Stimulated activated CD8-positive, alpha-beta memory T cell treated with anti-CD3 and anti-CD28 coated beads, Interleukin-2, amount 100 ng/mL, for 48 hours (primary cell): ENCODE measurements at places on chromosomes 1 and 21.

DNA sequence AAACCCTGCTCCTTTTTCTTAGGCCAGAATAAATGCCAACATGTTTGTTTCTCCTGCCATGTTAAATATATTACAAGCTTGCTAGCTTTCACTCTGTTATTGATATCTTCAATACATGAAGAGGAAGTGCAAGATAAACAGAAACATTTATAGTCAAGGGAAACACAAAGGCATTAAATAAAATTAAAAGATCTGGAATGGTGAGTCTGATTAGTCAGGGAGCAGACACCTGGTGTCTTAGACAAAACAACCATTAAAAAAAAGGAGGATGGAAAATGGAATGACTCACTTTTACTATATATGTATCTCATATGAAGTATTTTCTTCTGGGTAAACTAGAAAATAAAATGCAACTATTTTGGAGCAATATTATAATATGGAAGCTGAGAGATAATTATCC is 123.3 kb downstream of the SMYD3 start:
- DNase-seq, result no peak

- DNase-seq, result no peak
These were observed 544.1 kb downstream of the NEGR1 start for GRCh38 chr1:71738256-71738655.

DNA sequence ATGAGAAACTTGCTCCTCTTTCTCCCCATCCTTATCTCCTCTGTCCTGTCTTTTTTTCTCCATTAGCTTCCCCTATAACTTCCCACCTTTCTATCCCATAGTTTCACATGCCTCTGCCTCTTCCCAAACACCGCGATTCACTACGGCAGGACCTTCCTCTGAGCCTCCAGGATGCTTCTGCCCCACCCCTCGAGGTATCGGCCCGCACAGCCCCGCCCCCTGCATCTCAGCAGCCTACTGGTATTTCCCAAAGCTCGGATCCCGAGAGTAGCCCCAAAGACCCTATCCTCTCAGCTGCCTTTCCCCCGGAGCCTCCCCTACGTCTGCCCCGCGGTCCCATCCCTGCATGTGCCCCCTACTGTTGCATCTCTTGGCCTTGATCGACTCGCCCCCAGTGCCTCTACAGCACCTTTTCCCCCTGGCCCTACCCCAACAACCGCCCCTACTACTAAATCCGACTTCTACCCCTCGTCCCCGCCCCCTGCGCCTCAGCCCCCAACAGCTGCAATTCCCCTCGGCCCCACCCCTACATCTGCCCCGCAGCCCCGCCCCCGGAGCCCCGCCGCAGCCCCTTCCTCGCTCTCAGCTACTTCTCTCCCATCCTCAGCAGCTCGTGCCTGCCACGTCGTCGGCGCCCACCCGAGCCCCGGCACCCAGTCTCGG is 512 bp downstream of the PIAS3 start:
- DNase-seq, result peak; percentile 51

GRCh38 chr1:91572044-91572443 is 71.4 kb downstream of the CDC7 start:
- DNase-seq, result no peak

DNA sequence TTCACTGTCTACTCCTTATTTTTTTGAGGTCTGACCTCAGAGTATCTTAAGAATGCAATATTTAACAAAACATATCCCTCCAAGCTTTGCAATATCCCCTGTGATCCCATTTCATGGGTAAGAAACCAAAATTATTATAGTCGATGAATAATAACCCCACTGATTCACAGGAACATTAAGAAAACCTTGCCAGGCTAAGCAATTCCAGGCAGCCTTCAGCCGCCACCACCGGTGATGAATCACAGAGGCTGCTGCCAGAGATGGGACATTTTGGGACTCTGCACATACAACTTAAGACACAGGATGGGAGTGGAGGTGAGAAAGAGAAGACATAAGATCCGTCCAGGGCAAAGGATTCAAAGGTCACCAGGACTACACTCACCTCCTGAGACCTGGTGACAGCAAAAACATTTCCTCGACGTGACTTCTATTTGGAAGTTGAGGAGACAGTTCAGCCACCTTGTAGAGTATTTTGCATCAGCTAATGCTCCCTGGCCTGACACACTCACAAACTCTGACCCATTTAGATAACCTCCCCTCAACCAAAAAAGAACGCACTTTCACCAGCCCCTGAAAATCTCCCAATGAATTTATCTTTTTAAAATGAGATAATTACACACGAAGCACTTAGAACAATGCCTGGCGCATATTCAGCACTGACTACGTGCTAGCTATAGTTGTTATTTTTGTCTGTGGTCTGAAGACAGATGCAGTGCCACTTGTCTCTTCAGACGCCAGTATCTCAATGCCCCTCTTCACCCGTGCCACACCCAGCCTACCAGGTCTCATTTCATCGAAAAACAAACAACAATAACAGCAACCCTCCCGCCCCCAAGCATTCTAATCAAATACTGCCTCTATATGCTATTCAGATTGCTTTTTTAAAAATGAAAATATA is 17.8 kb upstream of the OVAAL start:
- DNase-seq, result no peak

GRCh38 chr1:106699433-106699832 is 357.0 kb upstream of the PRMT6 start:
- no peak for DNase-seq

DNA sequence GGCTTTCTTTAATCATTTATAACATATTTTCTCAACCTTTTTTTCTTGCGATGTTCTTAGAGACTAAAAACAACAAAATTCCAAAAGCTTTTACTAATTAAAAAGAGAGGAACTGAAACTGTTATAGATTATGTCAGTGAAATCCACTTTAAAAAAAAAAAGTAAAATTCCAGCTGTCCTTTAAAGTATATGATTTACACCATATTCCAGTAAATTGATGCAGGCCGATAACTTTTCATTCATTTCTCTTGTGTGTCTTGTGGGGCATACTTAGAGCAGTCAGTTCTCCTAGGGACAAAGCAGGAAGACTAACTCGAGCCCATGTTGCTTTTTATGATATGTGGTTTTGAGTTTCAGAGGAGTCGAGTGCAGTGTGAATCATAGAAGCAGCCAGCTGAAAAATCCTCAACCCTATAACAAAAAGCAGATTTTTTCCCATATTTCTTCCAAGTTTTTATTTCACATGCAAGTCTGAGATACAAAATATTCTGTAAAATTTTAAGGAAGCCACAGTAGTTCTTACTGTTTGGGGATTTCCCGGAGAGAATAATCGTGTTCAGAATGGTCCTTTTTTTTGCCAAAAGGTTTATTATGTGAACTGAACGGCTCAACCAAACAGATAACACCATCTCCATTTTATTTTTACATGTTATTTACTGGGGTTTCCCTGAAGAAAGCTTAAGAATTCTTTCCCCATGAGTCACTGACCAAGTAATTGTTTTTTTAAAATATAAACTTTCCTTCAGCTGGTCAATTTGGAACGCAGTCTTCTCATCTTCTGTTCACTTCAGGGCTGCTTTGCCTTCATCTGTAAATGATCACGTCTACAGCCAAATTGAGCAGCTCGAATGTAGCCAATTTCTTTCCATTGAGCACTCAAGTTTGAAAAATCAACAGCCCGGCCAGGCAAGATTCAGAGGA is 77.0 kb upstream of the C1orf105 start:
- no peak for DNase-seq

DNA sequence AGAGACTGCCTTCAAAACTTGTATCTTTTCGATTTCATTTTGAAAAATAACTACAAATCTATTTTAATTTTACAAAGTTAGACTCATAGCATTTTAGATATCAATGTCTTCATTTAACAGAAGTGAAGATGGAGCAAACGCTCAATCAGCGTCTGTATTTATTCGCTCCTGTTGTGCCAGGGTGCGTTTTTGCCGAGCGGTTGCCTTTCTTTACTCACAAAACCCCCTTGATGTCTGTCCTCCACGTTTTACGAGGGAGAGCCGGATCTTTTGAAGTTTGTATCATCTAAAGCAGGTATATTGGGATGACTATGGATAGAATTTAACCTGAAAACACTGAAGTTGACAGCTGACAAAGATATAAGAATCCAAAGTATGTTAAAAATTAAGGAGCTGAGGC is 44.6 kb downstream of the MRPL39 start:
- DNase-seq, result no peak

DNA sequence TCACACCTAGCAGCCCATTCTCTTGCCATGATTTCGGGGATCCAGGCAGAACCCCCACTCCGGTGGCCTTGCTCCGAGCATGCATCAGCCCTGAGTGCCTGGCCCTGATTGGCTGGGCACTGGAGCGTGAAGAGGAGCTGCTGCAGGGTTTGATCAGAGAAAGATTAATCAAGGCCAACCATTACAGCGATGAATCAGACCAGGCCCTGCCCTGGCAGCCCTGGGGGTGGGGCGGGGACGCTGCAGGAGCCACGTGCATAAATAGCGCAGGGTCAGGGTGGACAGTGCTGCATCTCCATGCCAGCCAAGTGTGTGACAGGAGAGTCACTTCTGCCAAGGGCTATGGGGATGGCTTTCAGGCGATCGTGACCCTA is 3.4 kb upstream of the FAM131C start:
- DNase-seq, result no peak

DNA sequence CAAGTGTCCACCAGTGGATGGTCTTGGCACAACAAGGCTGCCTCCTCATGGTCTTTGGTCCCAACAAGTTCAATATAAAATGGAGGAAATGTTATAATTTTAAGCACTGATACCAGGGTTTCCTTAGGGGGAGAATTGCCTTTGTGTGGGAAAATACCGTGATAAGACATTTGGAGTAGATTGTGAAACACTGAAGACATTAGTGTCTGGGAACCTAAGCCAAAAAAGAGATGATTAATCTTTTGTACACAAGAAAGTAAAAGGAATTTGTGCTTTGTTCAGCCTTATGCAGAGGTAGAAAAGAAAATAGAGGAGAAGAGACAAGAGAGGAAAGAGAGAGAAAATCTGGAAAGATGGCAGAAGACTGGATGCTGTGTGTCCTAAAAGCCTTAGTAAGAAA is 36.1 kb downstream of the ST6GALNAC3 start:
- no peak for DNase-seq

GRCh38 chr1:71695821-71696220 is 586.5 kb downstream of the NEGR1 start:
- DNase-seq, result no peak

- DNase-seq, result no peak
These were observed 182.9 kb downstream of the BACH1 start for GRCh38 chr21:29481641-29482040.

- DNase-seq, result no peak
These were observed 10.1 kb upstream of the PADI1 start for GRCh38 chr1:17194615-17195528.

DNA sequence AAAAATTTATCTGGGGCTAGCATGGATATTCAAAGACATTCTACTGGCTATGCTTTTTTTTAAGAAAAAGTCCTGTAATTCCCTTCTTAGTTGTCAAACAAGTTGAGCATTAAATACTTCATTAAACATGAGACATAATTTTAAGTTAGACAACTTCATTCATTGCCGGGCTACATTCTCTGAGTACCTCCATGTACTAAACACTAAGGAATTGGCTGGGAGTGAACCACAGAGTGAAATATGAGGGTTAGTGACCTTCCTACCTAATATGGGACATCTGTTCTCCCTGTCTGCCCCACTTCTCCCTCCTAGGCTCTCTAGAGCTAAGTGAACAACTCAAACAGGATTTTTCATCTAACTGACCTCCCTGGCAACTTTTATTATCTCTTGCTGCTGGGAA is 370.4 kb downstream of the VAV3 start:
- DNase-seq, result no peak

GRCh38 chr1:114296413-114296812 is 142.7 kb upstream of the SYT6 start:
- DNase-seq, result no peak

DNA sequence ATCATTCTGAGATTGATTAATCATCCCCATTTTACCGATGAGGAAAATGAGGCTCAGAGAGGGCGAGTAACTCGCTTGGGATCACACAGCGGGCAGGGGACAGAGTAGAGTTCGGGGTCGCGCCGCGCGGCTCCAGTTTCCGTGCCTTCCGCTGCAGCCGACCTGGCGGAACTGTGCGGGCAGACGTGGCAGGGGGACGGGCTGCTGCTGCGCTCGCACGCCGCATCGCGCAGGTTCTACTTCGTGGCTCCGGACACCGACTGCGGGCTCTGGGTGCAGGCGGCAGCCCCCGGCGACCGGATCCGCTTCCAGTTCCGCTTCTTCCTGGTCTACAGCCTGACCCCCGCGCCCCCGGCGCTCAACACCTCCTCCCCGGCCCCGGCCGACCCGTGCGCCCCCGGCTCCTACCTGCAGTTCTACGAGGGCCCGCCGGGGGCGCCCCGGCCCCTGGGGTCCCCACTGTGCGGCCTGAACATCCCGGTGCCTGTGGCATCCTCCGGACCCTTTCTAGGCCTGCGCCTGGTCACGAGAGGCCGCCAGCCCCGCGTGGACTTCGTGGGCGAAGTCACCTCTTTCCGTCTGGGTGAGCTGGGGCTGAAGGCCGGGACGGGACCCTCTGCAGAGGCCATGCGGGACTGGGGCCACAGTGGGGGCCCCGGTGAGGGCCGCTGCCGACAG is 2.3 kb downstream of the LDLRAD2 start:
- peak; percentile 12 for DNase-seq

- peak; percentile 51 for DNase-seq
These were observed 1.1 kb upstream of the TMEM82 start for GRCh38 chr1:15740924-15741850.

GRCh38 chr1:84995484-84996334 is 1.2 kb downstream of the MCOLN2 start:
- DNase-seq, result no peak

GRCh38 chr1:153565529-153566374 is at the start of gene S100A2:
Gene S100A2, minus strand, starts transcription at chr1:153565844. Its CDS starts 1,967 bp downstream, at chr1:153563877.
- peak; percentile 30 for DNase-seq

GRCh38 chr1:15017120-15017519 is 136.4 kb upstream of the TMEM51 start:
- no peak for DNase-seq
